NCI-H446 treated with DMSO at 0.1 percent for 48 hours (cell line): ENCODE measurements at places on chromosomes 1 and 21.

DNA sequence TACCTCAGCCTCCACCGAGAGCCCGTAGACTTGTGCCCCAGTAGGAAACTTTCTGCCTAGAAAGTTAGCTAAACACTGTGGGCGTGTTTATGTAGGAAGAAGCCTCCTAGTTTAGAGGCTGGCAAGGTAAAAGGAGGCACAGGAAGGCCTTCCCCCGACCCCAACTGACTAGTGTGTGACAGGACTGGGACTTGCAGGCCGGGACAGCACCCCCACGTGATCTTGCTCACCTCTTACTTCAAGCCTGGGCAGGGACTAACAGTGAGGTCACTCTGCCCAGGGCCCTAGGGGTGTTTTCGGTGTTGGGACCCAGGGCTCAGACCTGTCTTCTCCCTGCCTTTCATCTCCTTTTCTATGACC is 392 bp upstream of the TAGLN2 start:
- no peak for DNase-seq

- no peak for DNase-seq
These were observed 34.5 kb downstream of the SLC45A1 start for GRCh38 chr1:8352471-8352845.

- DNase-seq: no peak
These were observed 109.5 kb upstream of the SIM2 start for GRCh38 chr21:36589352-36589971.

GRCh38 chr1:27346991-27347624 is 5.3 kb downstream of the SYTL1 start:
- DNase-seq: no peak

GRCh38 chr1:111620441-111620971 is 917 bp downstream of the RAP1A start:
- DNase-seq: no peak

GRCh38 chr1:206753141-206753540 is 17.4 kb upstream of the IL19 start:
- no peak for DNase-seq
